ENCODE measurements at places on chromosomes 5 and 9.

GRCh38 chr9:89655056-89655989, 50.5 kb downstream of the GADD45G start:
- peaks cover 7% of the 10 kb centered on the region for H3K27me3 ChIP-seq
- no peaks in the 10 kb centered on the region for H3K36me3 ChIP-seq
- no peak overlapping the region for H3K27ac ChIP-seq
- H3K4me3 ChIP-seq: no peak overlapping the region
- no peaks in the 10 kb centered on the region for H3K4me1 ChIP-seq
- no peak for DNase-seq

DNA sequence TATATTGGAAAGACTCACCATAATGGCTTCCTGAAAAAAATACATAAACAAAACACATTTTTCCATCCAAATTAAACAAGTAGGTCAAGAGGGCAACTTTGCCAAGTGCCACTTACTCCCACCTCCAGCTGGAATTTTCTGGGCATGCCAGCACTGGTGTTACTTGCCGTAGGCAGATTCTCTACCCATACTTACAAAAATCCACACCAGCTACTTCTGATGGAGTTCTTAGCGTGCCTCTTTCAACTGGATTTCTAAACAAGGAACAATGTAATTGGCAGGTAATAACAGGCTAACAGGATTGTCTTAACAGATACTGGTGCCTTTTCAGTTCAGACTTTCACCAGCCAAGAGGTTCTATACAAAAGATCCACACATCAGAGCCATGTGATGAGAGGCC, 301.4 kb downstream of the MLLT3 start:
- no peaks in the 10 kb centered on the region for H3K27me3 ChIP-seq
- no peaks in the 10 kb centered on the region for H3K36me3 ChIP-seq

DNA sequence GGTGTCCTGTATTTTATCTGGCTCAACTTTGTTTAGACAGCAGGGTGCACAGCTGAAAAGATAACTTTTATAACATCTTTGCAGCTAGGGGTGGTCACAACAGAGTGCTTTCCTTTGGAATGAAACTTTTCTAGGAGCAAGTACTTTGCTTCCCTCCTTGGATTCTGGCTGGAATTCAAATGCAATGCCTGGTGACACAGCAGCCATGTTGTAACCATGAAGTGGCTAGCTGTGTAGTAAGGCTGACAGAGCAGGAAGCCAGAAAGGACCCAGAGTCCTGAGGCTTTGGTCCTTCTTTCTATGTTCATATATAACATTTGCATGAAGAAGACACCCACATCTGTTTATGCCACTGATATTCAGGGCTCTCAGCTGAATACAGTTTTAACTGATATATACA, 48.1 kb downstream of the TENT4A start:
- H3K36me3 ChIP-seq: no peaks in the 10 kb centered on the region
- H3K27me3 ChIP-seq: no peaks in the 10 kb centered on the region
- DNase-seq: no peak

DNA sequence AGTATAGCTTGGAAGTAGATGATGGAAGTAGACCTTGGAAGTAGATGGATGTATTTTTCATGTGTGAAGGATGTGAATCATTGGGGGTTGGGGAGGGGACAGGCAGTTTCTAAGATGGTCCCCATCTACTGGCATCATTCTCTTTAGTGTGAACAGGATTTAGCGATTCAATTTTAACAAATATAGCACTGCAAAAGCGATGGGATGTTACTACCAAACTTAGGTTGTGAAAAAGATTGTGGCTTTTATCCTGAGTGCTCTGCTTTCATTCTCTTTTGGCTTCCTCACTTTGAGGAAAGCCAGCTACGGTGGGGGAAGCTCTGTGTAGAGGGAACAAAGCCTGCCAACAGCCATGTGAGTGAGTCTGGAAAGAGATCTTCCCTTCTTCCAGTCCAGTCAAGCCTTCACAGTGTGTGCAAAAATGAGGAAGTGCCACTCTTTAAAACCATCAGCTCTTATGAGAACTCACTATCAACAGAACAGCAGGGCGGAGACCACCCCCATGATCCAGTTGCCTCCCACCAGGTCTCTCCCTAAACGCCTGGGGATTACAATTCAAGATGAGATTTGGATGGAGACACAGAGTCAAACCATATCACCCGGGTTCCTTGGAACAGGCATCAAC, 441.4 kb downstream of the SH3GL2 start:
- no peak overlapping the region for H3K27ac ChIP-seq
- no peak overlapping the region for H3K4me3 ChIP-seq
- no peaks in the 10 kb centered on the region for H3K4me1 ChIP-seq
- DNase-seq: no peak
